ENCODE measurements at places on chromosomes 3 and 15.

DNA sequence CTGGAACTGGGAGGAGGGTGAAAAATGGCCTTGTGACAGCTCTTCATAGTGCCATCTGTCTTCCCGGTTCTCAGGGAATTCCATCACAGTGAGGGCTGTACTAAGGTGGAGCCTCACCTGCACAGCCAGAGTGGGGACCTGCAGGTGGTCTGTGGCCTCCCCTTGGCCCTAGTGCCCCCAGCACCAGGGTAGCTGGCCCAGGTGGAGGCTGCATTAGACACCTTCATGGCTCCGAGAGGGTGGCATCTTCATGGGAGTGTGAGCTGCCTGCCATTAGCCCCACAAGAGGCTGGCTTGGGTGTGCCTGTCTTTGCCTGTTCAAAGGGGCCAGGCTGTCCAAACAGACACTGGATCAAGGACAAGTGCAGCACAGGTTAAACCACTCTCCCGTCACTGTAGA, 95.5 kb upstream of the PRR23E start:
- no peak for DNase-seq
- H3K27ac ChIP-seq, result no peak overlapping the region
- no peaks in the 10 kb centered on the region for H3K27me3 ChIP-seq
- no peaks in the 10 kb centered on the region for H3K4me1 ChIP-seq
- no peak overlapping the region for H3K4me3 ChIP-seq

GRCh38 chr15:54528021-54528420, 549.8 kb downstream of the UNC13C start:
- H3K27ac ChIP-seq, result no peak overlapping the region
- H3K27me3 ChIP-seq, result no peaks in the 10 kb centered on the region
- no peaks in the 10 kb centered on the region for H3K36me3 ChIP-seq
- no peaks in the 10 kb centered on the region for H3K4me1 ChIP-seq

DNA sequence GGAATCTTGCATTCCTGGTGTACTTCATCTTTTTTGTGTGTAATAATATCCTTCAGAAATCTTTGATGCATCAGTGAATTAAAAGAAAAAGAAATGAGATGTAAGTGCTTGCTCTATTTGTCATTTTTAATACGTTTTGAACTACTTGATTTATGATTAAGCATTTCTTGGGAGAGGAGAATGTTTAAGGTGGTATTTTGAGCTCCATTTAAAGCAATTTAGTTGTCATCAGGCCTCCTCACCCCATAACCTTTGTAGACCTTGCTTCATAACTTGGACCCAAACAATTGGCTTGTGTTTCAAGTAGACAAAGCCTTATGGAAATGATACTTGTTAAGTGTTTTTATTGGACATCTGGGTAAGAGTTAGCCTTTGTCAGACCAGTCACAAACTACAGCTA, 87.1 kb upstream of the VEPH1 start:
- no peak overlapping the region for H3K27ac ChIP-seq
- no peak overlapping the region for H3K4me3 ChIP-seq
- no peaks in the 10 kb centered on the region for H3K36me3 ChIP-seq
- no peaks in the 10 kb centered on the region for H3K4me1 ChIP-seq
- peaks cover 15% of the 10 kb centered on the region for H3K27me3 ChIP-seq

DNA sequence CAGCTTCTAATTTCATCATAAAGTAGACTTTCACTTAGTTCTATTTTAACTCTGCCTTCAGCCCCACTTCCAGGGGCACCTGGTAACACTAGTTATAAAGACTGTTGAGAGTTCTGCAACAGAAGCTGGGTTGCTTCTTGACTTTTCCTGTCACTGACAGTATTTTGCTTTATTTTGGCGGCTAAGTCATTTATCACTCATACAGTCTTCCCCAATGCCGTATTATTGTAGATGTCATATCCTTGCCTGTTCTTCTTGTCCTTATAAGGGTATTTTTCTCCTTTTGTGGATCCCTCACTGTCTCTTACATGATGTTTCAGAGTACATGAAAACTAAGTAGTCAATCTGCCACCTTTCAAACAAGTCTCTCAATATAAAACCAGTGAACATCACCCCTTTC, 369.0 kb upstream of the PPP2R3A start:
- H3K36me3 ChIP-seq, result no peaks in the 10 kb centered on the region
- no peaks in the 10 kb centered on the region for H3K27me3 ChIP-seq
- no peaks in the 10 kb centered on the region for H3K4me1 ChIP-seq
- H3K4me3 ChIP-seq, result no peak overlapping the region
- H3K27ac ChIP-seq, result no peak overlapping the region
- no peak for DNase-seq

- H3K27me3 ChIP-seq, result no peaks in the 10 kb centered on the region
- peaks cover 37% of the 10 kb centered on the region for H3K4me1 ChIP-seq
- no peaks in the 10 kb centered on the region for H3K36me3 ChIP-seq
- no peak overlapping the region for H3K27ac ChIP-seq
- no peak overlapping the region for H3K4me3 ChIP-seq
Measured at GRCh38 chr15:52731004-52731403, 51.8 kb upstream of the ATOSA start.

GRCh38 chr15:62732078-62732477, 310.5 kb upstream of the TPM1 start:
- no peak overlapping the region for H3K27ac ChIP-seq
- H3K4me3 ChIP-seq, result no peak overlapping the region
- no peaks in the 10 kb centered on the region for H3K36me3 ChIP-seq
- no peaks in the 10 kb centered on the region for H3K4me1 ChIP-seq
- peaks cover 17% of the 10 kb centered on the region for H3K27me3 ChIP-seq

DNA sequence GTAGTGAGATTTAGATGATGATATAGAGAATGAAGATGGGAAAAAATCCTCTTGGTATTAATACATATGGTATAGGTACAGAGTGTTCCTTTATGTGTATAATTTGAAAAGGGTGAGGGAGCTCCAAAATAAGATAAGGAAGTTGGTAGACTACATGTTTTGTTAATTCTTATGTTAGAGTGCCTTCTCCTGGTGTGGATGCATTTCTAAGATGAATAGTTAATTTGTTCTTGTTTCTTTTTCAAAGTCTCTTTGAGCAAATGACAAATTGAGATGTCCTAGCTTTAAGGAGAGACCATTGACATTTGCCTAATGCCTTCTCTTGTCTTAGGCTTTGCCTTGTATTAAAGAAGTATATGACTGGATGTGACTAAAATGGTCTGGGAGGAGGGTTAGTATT, 34.1 kb downstream of the AKAP13 start:
- peaks cover 54% of the 10 kb centered on the region for H3K4me1 ChIP-seq
- H3K27me3 ChIP-seq, result no peaks in the 10 kb centered on the region
- H3K36me3 ChIP-seq, result peaks cover 23% of the 10 kb centered on the region
- H3K27ac ChIP-seq, result peak overlapping the region; percentile 48

DNA sequence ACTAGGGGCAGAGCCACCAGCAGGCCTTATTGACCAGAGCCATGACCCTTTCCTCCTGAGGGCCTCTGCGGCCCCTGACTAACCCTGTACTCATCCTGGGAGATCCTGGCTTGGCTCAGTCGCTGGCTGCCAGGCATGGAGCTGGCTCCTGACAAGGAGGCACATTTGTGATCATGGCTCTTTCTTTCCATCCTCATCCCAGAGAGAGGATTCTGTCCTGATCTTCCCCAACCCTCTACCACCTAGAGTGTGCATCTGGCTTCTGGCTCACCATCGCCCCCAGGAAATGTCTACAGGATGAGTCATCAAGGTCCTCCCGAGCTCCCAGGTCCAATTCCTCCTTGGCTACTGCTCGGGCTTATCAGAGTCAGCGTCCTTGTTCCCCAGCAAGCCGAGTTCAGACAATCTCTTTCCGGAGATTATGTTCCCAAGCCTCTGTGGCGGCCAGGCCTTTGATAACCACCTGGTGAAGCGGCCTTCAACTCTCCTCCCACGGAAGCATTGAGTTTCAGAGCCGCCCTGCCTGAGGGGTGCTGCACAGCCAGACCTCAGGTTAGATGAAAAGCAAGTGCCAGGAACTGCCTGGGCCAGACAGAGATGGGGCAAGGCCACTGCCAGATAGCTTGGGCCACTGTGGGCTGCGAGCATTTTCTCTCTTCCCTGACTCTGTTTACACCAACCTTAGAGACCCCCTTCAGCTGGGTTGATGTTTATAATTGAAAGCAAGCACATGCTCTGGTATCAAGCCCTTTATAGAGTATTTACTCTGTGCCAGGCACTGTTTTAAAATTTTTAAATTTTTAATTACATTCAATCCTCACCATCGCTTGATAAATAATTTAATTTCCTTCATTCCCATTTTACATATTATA, 44.3 kb upstream of the MRPS22 start:
- peaks cover 2% of the 10 kb centered on the region for H3K27me3 ChIP-seq
- H3K4me1 ChIP-seq, result peaks cover 10% of the 10 kb centered on the region
- DNase-seq, result no peak

DNA sequence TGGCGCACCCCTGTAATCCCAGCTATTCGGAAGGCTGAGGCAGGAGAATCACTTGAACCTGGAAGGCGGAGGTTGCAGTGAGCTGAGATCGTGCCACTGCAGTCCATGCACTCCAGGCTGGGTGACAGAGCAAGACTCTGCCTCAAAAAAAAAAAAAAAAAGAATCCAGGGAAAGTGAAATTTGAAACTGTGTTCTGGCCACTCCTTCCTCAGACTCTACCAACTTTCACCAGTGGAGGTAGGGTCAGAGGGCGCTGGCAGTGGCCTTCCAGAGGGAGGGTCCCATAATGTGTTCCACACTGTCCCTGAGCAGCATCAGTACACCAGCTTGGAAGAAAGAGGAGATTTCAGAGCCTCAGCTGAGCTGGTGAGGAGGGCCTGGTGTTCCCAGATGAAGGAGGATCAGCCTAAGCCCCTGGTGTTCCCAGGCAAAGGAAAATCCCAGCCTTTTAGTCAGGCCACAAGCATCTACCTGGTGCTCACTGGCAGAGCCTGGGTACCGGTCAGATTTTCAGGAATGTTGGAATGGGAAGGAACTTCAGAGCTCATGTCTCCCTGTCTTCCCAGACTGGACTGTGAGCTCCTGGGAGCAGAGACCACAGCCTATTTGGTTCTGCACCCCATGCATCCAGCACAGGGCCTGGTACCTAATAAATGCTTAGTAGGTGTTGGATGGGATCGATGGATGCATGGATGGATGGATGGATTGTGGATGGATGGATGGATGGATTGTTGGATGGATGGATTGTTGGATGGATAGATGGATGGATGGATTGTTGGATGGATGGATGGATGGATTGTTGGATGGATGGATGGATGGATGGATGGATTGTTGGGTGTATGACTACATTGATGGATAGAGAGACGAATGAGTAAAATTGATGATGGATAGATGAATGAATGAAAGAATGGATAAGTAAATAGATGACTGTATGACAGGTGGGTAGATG, 117.9 kb downstream of the CORO2B start:
- H3K36me3 ChIP-seq, result no peaks in the 10 kb centered on the region
- H3K4me3 ChIP-seq, result no peak overlapping the region
- H3K27ac ChIP-seq, result no peak overlapping the region
- no peaks in the 10 kb centered on the region for H3K27me3 ChIP-seq
- no peak for DNase-seq
- H3K4me1 ChIP-seq, result peaks cover 11% of the 10 kb centered on the region

- H3K4me3 ChIP-seq, result no peak overlapping the region
- H3K36me3 ChIP-seq, result no peaks in the 10 kb centered on the region
- H3K27me3 ChIP-seq, result no peaks in the 10 kb centered on the region
- no peak for DNase-seq
- no peaks in the 10 kb centered on the region for H3K4me1 ChIP-seq
Measured at GRCh38 chr3:184976-185375, 11.6 kb upstream of the CHL1 start.
